ENCODE measurements at places on chromosomes 1 and 21.

- no peak for DNase-seq
These were observed 8.8 kb downstream of the SYF2 start for GRCh38 chr1:25223471-25223870.

- DNase-seq, result no peak
These were observed 2.4 kb upstream of the DHDDS start for GRCh38 chr1:26429721-26430120.

GRCh38 chr1:228217551-228218344 is 9.9 kb downstream of the OBSCN start:
- DNase-seq, result no peak

DNA sequence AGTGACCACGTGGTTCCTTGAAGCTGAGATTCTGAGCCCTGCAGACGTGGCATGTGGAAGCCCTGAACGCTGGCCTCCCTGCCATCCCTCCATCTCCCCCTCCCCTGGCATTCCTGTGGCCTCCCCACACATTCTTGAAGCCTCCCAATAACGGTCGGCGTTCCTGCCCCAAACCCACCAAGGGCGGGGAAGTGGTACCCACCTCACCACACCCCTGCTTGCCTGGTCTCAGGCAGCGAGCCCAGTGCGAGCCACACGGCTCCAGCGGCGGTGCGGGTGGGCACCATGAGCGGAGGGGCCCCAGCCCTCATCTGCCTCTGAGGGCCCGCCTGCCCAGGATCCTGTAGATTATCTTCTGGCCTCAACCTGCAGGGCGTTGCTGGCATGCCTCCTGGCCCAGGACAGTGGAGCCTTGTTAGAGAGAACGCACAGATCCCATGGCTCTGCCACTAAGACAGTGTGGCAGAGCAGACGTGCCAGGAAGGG is 20.6 kb upstream of the PRELP start:
- DNase-seq, result no peak

DNA sequence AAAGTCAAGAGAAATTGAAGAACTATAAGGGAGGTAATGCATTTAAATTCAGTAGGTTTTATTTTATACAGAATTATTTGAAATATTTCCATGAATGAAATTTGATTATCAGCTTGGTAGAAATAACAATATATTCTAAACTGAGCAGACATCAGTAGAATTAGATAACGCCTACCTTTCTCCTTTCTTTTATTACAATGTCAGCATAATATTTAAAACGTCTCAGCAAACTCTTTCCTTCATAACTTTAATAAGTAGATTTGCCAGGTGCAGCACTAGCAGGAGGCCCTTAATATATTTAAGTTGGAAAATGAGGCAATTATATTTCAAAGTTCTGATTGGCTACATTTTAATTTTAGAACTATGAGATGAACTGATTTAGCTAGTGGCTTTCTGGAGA is 298.8 kb downstream of the BRINP3 start:
- no peak for DNase-seq

All from cerebellar nuclear complex (tissue), 1 donor.